ENCODE measurements at places on chromosomes 3 and 15.

GRCh38 chr3:15405448-15406050, 21.8 kb downstream of the METTL6 start:
- peak; percentile 59 for DNase-seq

DNA sequence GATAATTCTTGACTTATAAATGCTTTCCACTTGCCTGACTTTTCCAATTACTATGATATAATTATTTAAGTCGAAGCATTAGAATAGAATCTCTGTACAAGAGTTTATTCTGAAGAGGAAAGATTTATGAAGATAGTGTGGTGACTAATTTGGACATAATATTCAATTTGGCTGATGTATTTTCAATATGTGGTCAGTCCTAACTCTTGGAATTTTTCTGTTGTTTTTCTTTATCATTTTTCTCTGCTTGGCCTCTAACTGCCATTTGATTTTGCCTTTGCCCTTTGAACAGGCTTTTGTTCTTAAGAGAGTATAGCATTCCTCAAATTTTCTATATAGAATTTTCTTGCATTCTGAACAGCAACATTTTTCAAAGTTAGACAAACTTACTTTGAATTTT, 2.6 kb upstream of the MDFIC2 start:
- no peak for DNase-seq

DNA sequence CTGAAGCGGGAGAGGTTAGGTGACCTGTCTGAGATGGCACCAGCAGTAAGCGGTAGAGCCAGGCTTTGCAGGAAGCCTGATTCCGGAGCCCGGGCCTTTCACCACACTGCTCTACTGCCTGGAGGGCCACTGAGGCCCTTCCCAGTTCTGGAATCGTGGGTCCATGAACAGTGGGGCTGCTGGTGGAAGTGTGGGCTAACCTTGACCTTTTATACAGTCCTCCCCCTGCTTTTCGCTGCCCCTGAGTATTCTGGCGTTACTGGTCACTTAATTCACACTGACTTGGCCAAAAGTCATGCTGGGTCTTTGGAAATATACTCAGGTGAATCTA, 2.6 kb upstream of the ABTB1 start:
- no peak for DNase-seq

DNA sequence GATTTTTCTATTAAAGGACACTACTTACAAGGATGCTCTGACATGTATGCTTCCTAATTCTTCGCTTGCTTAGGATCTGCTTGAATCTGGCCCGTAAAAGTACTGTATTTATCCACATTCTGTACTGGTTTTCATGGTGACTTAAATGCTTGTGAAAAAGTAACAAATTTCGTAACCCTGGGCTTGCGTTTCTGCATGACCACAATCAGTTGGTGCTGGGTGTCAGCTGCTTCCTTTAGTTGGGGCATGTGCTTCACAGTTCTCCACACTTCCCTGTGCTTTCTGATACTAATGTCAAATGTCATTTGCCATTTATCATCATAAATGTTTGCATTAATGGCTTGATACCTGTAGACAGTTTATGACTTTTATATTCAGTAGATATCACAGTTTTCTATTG, 218.4 kb upstream of the MLF1 start:
- no peak for DNase-seq

- DNase-seq = no peak
Measured at GRCh38 chr3:11381141-11381540, 108.9 kb downstream of the ATG7 start.

DNA sequence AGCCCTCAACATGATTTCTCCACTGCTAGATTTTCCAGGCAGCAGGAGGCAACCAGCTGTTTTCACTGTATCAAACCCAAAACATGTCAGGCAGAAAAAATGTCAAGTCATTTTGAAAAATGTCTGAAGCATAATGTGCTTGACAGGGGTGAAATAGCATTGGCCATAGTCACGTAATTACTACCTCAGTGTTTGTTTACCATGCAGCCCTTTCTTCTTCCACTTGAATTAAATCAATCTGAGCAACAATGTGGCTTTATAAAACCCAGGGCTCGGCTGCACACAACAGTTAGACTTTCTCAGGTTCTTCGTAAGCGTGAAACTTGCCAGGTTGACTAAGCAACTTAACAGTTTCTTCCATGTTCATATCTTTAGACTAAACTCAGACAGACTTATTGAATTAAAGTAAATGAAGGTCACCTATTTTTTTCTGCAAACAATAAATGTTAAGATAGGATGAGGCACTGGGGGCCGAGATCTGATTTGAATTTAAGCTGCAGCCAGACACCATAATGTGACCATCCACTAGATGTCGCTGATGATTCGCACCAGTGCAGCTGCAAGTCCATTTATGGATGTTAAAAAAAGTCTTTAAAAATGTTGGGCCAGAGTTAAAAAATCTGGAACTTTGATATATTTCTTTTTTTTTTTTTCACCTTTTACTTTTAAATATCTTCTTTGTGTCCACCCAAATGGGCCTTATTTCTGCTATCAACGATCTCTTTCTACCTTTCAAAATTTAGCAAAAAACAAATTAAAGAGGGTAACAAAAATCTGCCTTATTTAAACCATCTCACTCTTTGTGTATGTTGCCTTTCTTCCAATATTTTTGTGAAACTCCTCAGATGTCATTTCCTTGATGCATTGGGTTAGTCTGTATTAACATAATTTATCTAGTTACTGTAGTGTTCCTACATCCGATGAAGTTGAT, 305.9 kb downstream of the CACNA2D3 start:
- peak; percentile 39 for DNase-seq

- no peak for DNase-seq
Measured at GRCh38 chr3:105729667-105730066, 139.1 kb downstream of the CBLB start.

- DNase-seq = no peak
Measured at GRCh38 chr3:138284079-138284478, 45.6 kb downstream of the NME9 start.

DNA sequence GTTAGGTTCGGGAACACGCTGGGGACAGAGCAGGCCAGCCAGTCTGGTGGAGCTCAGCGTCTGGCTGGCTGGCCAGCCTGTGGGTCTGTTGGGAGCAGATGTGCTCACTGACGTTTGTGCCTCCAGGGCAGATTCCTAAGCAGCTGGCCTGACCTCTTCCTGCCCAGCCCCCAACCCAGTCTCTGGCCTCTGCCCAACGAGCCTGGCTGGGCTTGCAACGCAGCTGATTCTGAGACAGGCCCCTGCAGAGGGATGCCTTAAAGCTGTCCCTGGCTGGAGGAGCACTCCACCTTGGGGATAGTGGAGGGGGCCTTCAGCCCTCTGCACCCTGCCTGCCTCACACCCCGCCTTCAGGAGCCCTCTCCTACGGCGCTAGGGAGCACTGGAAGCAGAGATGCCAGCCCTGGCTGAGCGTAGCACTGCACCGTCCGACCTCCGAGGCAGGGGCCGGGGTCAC, 46.0 kb downstream of the KLF13 start:
- no peak for DNase-seq

GRCh38 chr3:196712514-196713413, 587 bp downstream of the PIGX start:
- DNase-seq = no peak

DNA sequence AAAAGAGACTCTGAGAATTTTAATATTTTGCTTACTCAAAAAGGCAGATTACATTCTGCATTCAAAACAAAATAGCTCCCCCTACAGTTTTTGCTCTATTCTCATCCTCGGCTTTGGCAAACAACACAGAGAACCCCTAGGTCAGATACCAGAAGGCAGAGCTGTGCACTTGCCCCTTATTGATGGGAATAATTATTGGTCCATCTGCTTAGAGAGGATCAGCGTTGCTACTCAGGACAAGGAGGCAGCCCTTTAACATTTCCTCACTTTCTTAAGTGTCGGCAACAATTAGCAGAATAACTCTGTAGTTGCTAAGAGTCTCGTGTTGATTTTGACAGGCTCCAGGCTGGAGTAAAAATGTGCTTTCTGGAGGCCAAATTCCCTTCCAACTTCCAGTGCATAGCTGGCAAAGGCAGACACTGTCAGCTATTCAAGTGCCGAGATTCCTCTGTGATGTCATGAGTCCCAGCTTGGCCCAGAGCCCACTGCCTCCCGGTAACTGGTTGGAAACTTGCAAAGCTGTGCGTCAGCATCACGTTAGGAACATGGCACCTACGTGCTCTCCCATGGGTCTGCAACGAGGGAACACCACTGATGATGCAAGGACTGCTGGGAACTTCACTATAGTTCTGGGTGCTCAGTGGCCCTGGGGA, 482.7 kb upstream of the ADAMTS9 start:
- DNase-seq = no peak

GRCh38 chr15:60400944-60401343, 3.2 kb upstream of the ANXA2 start:
- DNase-seq = no peak

DNA sequence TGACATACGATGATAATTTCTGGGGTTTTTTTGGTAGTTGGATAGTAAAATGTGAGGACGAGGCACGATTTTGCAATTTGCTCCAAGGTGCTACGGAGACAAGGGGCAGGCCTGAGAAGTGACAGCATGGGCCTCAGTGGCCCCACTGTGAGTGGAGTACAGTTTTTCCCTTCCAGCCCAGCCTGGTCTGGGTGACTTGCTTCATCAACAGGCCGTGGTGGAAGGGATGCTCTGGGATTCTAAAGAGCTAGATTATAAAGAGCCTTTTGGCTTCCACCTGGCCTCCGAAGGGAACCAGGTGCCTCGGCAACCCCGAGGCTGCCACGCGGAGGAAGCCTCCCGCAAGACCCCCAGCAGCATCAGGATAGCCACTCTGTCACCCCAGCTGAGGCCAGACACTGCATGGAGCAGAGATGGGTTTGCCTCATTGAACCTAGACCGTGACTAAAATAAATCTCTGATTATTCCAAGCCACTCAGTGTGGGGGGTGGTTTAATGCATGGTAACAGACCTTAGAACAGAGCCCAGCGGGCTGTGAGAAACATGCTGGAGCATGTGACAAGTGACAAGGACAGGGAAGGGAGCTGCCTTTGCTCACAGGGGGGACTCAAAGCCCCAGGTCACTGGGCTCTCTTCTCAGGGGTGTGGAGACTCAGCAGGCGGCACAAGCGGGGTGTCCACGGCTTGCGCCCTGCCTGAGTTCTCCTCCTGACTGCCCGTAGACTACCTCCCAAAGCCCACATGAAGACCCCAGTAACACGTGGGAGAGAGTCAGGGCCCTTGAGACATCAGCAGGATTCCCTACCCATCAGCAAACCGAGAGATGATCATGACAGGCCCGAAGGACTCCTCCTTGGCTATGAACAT, 22.6 kb upstream of the SLC41A3 start:
- DNase-seq = no peak

DNA sequence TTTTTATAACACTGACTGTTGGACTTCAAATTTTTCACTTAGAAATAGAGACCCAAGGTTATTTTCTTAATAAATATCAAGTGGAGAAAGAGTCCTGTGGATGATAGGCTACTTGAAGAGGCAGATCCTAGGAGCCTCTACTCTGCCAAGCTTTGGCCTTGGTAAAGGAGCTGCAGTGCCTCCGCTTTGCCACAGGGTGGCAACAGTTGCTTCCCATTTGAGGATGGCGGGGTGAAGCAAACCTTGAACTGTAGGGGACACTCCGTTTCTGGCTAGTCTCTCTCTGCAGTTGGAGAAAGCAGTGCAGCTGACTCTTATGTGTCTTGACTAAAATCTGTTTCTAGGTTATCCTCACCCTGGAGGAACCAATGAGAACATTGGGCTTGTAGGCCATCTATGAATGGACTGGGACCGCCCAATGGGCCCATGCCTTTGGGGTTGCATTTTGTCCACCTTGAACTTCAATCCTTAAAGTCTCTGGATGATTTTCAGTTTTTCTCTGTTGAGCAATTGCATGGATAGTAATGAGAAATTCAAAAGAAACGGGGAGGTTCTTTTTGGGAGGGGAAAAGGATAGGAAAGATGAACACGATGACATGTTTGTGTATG, 9.8 kb downstream of the SCG5 start:
- peak; percentile 70 for DNase-seq

- DNase-seq = no peak
Measured at GRCh38 chr3:151198849-151199248, 4.2 kb downstream of the GPR171 start.

DNA sequence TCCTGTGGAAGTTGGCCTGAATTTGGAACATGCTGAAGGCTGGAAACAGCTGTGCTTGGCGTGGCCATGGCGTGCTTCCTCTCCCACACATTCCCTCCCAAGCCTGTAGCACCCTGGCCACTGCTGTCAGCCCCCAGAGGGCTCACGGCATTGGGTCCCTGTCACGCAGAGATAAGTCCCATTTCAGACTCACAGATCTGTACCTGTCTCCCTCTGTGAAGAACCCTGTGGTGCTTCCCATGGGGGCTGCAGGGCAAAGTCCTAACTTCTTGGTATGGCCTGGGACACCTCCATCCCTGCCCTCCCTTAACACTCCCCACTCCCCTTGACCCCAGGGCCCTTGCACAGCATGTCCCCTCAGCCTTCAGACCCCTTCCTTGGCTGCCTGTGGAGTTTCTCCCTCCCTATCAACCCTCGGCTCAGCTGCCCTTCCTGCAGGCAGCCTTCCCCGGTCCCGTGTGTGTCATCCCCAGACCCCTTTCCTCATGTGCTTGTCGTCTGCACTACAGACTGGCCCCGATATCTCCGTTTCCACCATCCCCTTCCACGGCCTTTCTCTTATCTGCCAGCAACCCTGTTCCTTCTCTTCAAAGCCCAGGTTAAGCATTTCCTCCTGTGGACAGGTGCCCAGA, 28.6 kb downstream of the ABTB1 start:
- no peak for DNase-seq

DNA sequence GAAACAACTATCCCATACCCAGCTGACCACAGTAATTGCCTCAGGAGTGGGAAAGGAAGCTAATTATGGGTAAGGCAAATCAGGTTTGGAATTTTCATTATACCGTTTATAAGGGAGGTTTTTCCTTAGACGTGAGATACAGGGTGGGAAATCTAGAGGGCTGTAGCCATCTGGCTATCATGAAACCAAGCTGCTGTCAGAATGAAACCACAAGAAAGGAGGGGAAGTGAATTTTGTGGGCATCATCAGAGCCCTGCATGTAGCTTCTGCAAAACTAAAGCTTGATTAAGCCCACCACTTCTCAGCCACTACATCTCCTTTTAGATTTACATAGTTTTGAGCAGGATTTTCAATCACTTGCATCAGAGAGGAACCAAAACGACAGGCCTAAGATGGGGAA, 893.5 kb downstream of the TUSC7 start:
- DNase-seq = peak; percentile 2

DNA sequence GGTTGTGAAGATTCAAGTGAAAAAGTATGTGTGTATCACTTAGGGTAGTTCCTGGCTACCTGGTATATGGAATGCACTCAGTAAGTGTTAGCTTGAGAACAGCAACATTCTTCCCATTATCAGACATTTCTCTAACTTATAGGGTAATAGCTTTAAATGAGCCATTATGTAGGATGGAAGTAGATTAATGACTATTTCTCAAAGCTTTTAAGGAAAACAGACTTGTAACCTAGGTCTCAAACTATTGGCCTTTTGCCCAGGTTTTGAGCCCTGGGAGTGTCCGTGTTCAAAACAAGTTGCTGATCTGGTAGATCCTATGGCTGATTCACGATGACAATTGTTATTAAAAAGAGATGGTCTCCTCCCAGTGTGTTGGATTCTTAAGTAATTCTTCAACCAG, 129.1 kb upstream of the UMPS start:
- DNase-seq = no peak

- DNase-seq = no peak
Measured at GRCh38 chr3:10426346-10427220, 78.8 kb downstream of the ATP2B2 start.

All from GM13977 (cell line).